ENCODE measurements at places on chromosomes 1 and 21.
A peak's percentile ranks its signal among the peaks of the same experiment; 100 is the strongest.

- no peak for DNase-seq
- peaks cover 19% of the 10 kb centered on the region for H3K4me1 ChIP-seq
- H3K27me3 ChIP-seq = no peaks in the 10 kb centered on the region
- no peaks in the 10 kb centered on the region for H3K36me3 ChIP-seq
- peak overlapping the region; percentile 62 for H3K27ac ChIP-seq
Observed at GRCh38 chr1:112761714-112762480, 46.8 kb upstream of the PPM1J start.

- no peak overlapping the region for H3K27ac ChIP-seq
- no peak for DNase-seq
- no peak overlapping the region for H3K4me3 ChIP-seq
- no peaks in the 10 kb centered on the region for H3K4me1 ChIP-seq
- H3K27me3 ChIP-seq = no peaks in the 10 kb centered on the region
Observed at GRCh38 chr1:245888809-245889208, 618.3 kb downstream of the SMYD3 start.

DNA sequence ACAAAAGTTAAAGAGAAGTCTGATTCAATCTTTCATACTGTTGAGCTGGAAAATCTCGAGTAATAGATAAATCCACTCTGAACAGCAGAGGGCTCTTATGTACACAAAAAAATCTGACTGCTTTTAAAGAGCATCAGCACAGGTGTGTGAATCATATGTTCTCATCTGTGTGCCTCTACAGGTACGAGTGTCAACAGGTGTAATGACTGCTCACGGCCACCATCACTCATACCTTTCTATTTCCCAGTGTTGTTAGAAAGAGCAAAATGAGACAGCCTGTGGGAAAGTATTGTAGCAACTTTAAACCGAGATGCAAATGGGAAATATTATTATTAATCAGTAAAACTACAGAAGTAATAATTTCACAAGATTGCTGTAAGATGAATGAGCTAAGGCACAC, 49.0 kb upstream of the SCAF4 start:
- no peaks in the 10 kb centered on the region for H3K27me3 ChIP-seq
- DNase-seq = no peak
- no peak overlapping the region for H3K27ac ChIP-seq
- no peaks in the 10 kb centered on the region for H3K36me3 ChIP-seq

DNA sequence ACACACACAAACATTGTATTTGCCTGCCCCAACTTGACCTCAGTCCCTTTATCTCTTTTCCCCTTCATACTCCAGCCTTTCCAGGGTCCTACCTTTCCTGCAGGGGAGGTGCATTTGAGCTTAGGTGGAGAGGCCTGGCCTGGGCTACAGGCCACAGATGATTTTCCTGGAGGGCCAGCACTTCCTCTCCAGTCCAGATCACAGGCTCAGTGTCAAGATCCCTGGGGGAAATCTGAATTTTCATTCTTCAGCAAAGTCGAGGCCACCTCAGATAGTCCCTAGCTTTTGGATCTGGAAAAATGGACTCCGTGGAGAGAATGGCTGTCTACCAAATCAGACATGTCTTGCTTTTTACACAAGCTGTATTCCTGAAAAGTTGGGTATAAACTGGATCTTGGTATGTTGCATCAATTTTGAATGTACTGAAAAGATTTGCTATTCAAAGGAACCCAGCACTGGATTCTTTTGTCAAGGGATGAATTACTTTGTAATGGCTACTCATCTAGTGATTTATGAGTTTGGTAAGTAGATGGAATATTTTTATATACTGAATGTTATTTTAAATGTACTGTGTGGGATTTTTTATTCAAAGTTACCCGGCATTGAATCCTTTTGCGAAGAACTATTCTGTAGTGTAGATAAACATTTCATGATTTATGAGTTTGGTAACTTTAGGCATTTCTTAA, 78.7 kb downstream of the DDR2 start:
- DNase-seq = no peak
- no peaks in the 10 kb centered on the region for H3K36me3 ChIP-seq
- H3K27me3 ChIP-seq = no peaks in the 10 kb centered on the region
- H3K27ac ChIP-seq = no peak overlapping the region
- no peak overlapping the region for H3K4me3 ChIP-seq
- H3K4me1 ChIP-seq = no peaks in the 10 kb centered on the region

- H3K27me3 ChIP-seq = no peaks in the 10 kb centered on the region
- H3K27ac ChIP-seq = no peak overlapping the region
- no peak for DNase-seq
Observed at GRCh38 chr1:109502364-109502851, 7.1 kb downstream of the AMIGO1 start.

GRCh38 chr1:79604490-79605198, 598.1 kb upstream of the ADGRL4 start:
- H3K4me1 ChIP-seq = no peaks in the 10 kb centered on the region
- H3K27ac ChIP-seq = no peak overlapping the region
- no peak for DNase-seq
- H3K27me3 ChIP-seq = no peaks in the 10 kb centered on the region
- H3K36me3 ChIP-seq = no peaks in the 10 kb centered on the region

- no peaks in the 10 kb centered on the region for H3K4me1 ChIP-seq
- DNase-seq = no peak
- H3K36me3 ChIP-seq = no peaks in the 10 kb centered on the region
- no peak overlapping the region for H3K27ac ChIP-seq
- H3K4me3 ChIP-seq = no peak overlapping the region
Observed at GRCh38 chr1:232899268-232899667, 51.1 kb upstream of the NTPCR start.

DNA sequence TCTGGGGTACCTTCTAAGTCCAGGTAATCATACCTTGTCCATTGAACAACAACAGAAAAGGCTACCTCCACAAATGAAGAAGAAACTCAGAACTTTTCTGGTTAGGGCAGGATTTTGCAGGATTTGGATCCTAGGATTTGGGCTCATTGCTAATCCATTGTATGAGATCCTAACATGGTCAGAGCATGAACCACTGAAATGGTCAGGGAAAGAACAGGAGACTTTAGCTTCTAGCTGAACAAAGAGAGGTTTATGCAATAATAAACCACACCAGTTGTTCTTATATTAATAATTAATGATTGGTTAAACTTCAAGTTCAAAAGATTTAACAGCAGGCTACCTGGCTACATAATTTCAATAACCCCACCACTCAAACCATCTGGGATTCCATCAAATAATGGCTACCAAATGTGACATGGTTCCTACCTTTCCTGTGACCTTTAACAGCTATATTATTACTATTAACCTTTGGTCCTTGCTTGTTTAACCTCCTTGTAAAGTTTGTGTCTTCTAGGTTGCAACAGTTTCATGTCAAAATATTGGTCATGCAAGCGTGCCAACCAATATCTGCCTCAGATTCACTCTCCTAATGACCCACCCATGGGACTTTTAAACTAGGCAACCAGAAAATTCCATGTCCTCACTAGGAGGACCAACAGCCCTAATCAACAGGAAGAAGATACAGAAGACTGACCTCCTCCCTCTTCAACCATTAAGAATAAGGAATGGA, 60.6 kb upstream of the USH2A start:
- no peak for DNase-seq
- no peaks in the 10 kb centered on the region for H3K27me3 ChIP-seq
- H3K27ac ChIP-seq = no peak overlapping the region
- H3K36me3 ChIP-seq = no peaks in the 10 kb centered on the region
- H3K4me3 ChIP-seq = no peak overlapping the region

GRCh38 chr1:199422206-199422605, 605.3 kb upstream of the NR5A2 start:
- no peak for DNase-seq
- no peaks in the 10 kb centered on the region for H3K36me3 ChIP-seq
- no peaks in the 10 kb centered on the region for H3K27me3 ChIP-seq
- H3K4me1 ChIP-seq = no peaks in the 10 kb centered on the region

GRCh38 chr1:198019126-198019525, 102.0 kb downstream of the LHX9 start:
- peaks cover 14% of the 10 kb centered on the region for H3K4me1 ChIP-seq
- DNase-seq = no peak
- no peak overlapping the region for H3K4me3 ChIP-seq
- H3K27me3 ChIP-seq = no peaks in the 10 kb centered on the region

Data from RWPE2 (cell line).